ENCODE measurements at places on chromosomes 7 and 10.

DNA sequence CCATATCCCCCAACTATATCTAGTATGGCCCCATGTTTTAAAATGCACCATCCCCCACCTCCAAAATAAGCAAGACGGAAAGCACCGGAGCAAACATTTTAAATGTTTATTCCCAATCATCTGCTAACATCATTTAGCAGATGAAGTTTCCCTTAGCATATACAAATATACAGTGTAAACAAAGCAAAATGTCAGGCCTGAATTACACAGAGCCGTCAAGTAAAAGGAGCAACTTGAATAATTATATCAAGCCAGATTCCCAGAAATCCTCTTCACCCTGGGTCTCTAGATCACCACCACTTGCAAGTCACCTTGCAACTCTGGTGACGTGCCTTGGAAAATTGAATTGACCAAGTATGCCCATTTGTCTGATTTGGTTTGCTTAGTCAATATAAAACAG, 91.6 kb upstream of the COL1A2 start:
- peak overlapping the region; percentile 46 for H3K4me3 ChIP-seq
- H3K27me3 ChIP-seq: no peaks in the 10 kb centered on the region
- peaks cover 36% of the 10 kb centered on the region for H3K4me1 ChIP-seq

GRCh38 chr10:71093531-71093930, 118.8 kb upstream of the UNC5B start:
- peaks cover 12% of the 10 kb centered on the region for H3K4me1 ChIP-seq
- DNase-seq: no peak
- no peaks in the 10 kb centered on the region for H3K36me3 ChIP-seq
- H3K27ac ChIP-seq: no peak overlapping the region
- no peak overlapping the region for H3K4me3 ChIP-seq

DNA sequence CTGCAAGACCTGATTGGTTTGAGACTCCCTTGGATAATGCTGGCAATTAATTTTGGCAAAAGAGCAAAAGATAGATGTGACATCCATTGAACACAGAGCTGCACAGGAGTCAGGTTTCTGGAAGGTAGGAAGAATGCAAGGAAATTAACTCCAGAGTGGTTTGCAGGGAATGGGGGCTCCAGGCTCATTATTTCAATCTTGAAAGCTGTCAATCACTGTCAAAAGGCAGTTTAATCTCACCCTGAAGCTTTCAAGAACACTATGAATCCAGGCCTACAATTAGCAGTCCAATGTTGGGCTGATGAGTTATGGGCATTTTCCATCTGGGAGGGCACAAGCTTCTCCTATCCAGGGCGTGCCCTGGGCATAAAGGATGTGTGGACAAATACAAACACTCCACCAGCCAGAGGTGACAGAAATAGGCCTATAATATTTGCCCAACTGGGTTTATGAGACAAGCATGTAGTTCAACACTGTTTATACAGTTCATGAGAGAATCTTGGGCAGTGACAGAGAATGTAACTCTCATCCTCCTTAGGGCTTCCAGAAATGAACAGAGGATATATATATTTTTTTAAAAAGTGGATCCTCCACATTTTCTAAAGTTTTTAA, 80.5 kb downstream of the KCNMA1 start:
- no peak for DNase-seq
- H3K27me3 ChIP-seq: no peaks in the 10 kb centered on the region
- no peaks in the 10 kb centered on the region for H3K36me3 ChIP-seq
- peak overlapping the region; percentile 87 for H3K27ac ChIP-seq
- peaks cover 66% of the 10 kb centered on the region for H3K4me1 ChIP-seq

DNA sequence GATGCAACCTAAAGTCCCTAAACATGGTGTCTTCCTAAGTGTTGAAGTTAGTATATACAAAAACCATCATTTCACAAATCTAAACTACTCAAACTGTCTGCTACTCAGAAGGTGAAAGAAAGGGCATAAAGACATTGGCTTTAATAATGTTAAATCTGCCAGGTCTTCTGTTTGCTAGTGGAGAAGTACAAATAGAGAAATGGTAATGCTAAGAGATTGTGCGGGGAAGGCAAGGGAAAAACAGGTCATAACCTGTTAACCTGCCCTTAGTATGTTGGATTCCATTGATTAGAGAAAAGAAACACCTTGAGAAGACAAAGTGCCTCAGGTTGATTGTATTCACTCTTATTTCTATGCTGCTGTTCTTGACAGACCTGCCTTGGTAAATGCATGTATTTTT, 80.3 kb downstream of the CALD1 start:
- H3K27me3 ChIP-seq: no peaks in the 10 kb centered on the region
- H3K4me1 ChIP-seq: peaks cover 97% of the 10 kb centered on the region
- no peak overlapping the region for H3K4me3 ChIP-seq
- DNase-seq: no peak
- H3K27ac ChIP-seq: peak overlapping the region; percentile 23
- no peaks in the 10 kb centered on the region for H3K36me3 ChIP-seq

GRCh38 chr7:17146621-17147020, 151.8 kb upstream of the AHR start:
- no peak overlapping the region for H3K4me3 ChIP-seq
- H3K4me1 ChIP-seq: peaks cover 4% of the 10 kb centered on the region
- H3K36me3 ChIP-seq: no peaks in the 10 kb centered on the region
- DNase-seq: no peak
- no peak overlapping the region for H3K27ac ChIP-seq

GRCh38 chr7:110001254-110001938, 1089.5 kb upstream of the LRRN3 start:
- H3K4me3 ChIP-seq: no peak overlapping the region
- DNase-seq: no peak
- H3K4me1 ChIP-seq: no peaks in the 10 kb centered on the region

DNA sequence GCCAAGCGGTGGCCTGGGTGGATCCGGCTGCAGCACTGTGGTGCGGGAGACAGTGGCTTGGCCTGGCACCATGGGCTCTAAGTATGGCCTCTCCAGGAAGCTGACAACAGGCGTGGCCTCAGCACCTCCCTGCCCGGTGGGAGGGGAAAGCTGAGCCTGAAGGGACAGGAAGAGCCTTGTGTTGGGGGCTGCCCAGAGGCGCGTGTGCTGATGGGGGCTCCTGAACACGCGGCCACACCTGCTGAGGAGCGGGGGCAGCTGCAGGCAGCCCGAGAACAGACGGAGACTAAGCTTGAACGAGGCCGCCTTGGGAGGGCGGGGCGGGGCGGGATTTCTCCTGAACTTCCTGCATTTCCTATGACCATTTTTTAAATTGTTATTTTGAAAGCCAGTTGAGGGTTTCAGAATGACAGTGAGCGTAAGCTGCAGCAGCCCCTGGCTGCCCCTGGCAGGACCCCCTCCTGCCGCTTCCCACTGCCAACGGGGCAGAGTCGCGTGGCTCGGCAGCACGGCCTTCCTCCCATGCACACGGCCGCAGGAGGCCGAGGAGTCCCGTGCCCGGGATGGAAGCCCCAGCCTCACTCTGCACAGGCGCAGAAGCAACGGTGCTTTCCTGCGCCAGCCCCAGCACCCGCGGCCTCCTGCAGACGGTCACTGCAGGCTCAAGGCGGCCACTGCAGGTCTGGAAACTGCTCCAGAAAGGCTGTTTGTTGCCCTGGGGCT, 43.2 kb downstream of the DPYSL4 start:
- no peaks in the 10 kb centered on the region for H3K36me3 ChIP-seq
- no peaks in the 10 kb centered on the region for H3K27me3 ChIP-seq
- H3K4me1 ChIP-seq: no peaks in the 10 kb centered on the region
- no peak for DNase-seq

DNA sequence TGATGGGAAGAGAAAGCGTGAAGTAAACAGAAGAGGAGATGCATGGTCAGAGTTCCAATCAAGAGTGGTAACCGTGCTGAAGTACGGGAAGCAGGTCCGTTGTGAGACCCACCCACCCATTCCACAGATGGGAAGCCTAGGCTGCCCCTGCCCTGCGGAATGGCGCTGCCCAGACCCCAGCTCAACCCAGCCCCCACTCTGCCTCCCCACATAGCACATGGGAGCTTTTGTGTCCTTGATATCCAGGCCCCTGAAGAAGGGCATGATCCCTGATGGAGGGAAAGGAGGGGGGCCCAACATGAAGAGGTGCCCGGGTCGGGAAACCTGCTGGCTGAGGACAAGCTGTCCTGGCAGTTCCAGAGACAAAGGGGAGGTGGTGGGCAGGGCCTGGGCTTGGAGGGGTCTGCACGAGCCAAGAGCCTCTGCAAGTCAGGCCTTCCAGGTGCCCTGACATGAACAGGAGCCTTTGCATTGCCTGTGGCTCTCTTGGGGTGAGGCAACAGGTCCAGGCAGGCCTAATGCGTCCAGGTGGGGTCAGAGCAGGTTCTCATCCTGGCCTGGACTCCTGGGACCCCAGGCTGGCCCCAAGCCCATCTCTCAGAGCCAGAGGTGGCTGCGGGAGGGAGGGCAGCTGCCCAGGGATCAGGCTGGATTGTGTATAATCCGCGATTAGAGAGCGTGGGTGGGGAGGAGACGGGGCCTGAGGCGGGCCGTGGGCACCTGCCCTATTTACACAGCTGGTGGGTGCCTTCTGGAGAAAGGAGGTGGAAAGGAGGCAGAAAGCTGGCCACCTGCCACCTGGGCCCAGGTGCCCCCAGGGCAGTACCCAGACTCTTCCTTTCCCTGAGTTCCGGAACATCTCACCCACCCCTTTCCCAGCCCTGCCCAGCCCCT, 23.5 kb downstream of the YKT6 start:
- no peaks in the 10 kb centered on the region for H3K4me1 ChIP-seq
- no peaks in the 10 kb centered on the region for H3K36me3 ChIP-seq
- no peak for DNase-seq
- no peak overlapping the region for H3K27ac ChIP-seq
- H3K4me3 ChIP-seq: no peak overlapping the region

DNA sequence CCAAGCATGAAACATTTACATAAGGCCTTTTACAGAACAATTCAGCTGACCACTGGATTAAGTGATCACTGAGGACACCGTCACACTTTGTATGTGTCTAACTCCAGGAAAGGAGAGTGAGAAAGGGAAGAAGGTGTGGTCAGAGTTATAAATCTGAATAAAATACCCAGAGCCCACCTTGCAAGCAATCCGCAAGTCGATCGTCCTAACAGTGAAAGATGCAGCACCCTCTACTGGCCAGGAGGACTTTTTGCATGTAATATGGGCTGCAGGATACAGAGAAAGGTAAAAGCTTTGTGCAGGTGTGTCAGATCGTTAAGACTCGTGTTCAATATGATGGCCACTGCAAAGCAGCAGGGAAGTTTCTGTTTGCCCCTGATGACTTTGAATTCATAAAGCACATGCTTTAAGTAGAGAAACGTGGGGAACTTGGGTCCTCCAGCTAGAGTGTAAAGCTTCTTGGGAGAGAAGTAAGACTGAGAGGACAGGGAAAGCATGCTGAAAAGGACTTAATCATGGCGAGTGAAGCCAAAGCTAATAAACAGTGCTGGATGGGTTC, 68.5 kb upstream of the BMPER start:
- peak overlapping the region; percentile 20 for H3K27ac ChIP-seq
- no peaks in the 10 kb centered on the region for H3K36me3 ChIP-seq
- peaks cover 23% of the 10 kb centered on the region for H3K4me1 ChIP-seq

DNA sequence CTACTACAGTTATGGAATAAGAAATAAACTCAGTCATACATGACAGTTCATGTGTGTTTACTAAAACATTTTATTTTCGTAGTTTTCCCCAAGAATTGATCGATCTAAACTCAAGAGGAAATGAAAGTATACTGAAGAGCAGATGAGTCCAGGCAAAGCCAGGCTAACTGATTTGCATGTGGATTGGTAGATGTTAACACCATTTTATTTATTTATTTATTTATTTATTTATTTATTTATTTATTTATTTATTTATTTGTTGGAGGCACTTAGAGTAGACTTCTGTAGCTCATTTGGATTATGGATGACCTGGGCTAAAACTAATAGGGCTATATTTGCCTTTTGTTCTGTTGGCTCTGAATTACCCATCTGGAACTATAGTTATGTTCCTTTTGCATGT, 68.5 kb upstream of the DKK1 start:
- H3K36me3 ChIP-seq: no peaks in the 10 kb centered on the region
- H3K4me1 ChIP-seq: peaks cover 5% of the 10 kb centered on the region
- no peak overlapping the region for H3K27ac ChIP-seq

- H3K27me3 ChIP-seq: peaks cover 5% of the 10 kb centered on the region
- H3K27ac ChIP-seq: no peak overlapping the region
- H3K36me3 ChIP-seq: no peaks in the 10 kb centered on the region
- DNase-seq: no peak
- peak overlapping the region; percentile 47 for H3K4me3 ChIP-seq
- H3K4me1 ChIP-seq: no peaks in the 10 kb centered on the region
These were observed 913 bp downstream of the NPY start for GRCh38 chr7:24284699-24285506.

DNA sequence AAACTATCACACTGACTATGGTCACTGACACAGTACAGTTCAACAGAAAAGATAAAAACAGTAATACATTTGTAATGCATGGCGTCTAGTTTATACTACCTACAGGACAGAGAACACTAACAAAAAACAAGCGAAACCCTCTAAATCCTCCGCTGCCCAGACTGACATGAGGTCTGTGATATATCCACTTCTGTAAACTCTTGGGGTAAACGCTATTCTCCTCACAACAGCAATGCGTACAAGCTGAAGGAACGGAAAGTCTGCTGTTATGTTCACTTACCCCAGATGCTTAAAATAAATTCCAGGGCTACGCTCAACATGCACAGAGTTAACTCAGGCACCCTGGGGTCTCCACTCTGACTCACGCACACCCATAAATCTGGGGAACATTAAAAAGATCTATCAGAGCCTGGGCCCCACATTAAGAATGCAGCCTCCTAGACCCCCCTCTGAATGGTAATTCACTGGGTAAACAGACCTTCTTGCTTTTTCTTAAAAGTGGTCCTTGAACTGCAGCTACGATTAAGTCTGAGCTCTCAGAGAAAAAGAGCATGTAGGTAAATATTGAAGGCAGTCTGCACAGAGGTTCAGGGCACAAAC, 105.6 kb downstream of the CTBP2 start:
- H3K27me3 ChIP-seq: no peaks in the 10 kb centered on the region
- H3K36me3 ChIP-seq: no peaks in the 10 kb centered on the region
- no peak for DNase-seq
- H3K4me1 ChIP-seq: peaks cover 57% of the 10 kb centered on the region
- H3K4me3 ChIP-seq: no peak overlapping the region

DNA sequence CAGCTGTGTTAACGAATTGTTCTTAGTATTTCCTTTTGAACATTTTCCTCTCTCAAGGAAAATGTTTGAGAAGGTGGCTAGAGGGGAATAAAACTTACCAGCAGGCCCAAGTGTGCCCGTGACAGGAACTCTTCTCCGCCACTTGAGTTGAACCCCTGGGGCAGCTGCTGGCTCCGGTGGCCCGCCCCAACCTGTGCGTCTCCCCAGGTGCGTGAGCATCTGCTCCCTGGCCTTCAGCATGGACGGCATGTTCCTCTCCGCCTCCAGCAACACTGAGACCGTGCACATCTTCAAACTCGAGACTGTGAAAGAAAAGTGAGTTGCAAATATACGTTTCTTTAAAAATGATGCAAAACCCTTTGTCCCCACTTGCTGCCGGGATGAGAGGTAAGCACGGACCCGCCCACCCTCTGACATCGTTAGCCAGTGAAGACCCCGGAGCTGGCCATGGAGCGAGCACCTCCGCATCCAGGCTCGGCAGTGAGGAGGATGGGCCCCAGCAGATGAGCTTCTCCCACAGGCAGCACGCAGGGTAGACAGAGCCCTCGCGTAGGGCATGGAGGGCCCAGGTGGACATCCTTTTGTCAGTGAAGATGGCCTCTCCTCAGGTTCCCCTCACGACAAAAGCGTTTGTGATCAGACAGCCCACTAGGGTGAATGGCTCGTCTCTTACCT, 35.7 kb downstream of the WIPI2 start:
- no peak for DNase-seq
- H3K27ac ChIP-seq: no peak overlapping the region
- H3K4me1 ChIP-seq: no peaks in the 10 kb centered on the region
- H3K4me3 ChIP-seq: no peak overlapping the region

- no peaks in the 10 kb centered on the region for H3K36me3 ChIP-seq
- peaks cover 10% of the 10 kb centered on the region for H3K4me1 ChIP-seq
- DNase-seq: no peak
- no peaks in the 10 kb centered on the region for H3K27me3 ChIP-seq
- peak within 1 kb of the TSS; percentile 86 for H3K27ac ChIP-seq
These were observed at the start of gene CRPPA for GRCh38 chr7:16421333-16422102. CRPPA (minus strand) TSS chr7:16421538; CDS start chr7:16421322, 216 bp downstream.

Measured in thoracic aorta (tissue), 2 donors.